LHCN-M2 (cell line): ENCODE measurements at places on chromosomes 4 and X.

DNA sequence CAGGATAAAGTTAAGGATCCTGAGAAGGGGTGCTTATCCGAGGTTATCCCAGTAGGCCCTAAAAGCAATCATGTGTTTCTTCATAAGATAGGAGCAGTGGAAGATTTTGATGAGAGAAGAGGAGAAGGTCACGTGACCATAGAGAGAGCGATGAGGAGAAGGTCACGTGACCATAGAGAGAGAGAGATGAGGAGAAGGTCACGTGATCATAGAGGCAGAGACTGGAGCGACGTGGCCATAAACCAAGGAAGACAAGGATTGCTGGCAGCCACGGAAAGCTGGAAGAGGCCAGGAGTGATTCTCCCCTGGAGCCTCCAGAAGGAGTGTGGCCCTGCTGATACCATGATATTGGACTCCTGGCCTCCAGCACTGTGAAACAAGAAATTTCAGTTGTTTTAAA lies 38.4 kb upstream of the ZNF518B start:
- DNase-seq = no peak

- peak; percentile 44 for DNase-seq
Measured at GRCh38 chr4:111506706-111507105, 638.5 kb upstream of the FAM241A start.

- no peak for DNase-seq
Measured at GRCh38 chr4:385934-386707, 48.5 kb downstream of the ZNF141 start.

- DNase-seq = no peak
Measured at GRCh38 chr4:81850701-81851100, 379.0 kb upstream of the RASGEF1B start.

- peak; percentile 64 for DNase-seq
Measured at GRCh38 chr4:1201851-1202525, 29.6 kb upstream of the SPON2 start.
